ENCODE measurements at places on chromosomes 4 and X.

- no peak for DNase-seq
Observed at GRCh38 chr4:37279894-37280592, 35.5 kb downstream of the NWD2 start.

GRCh38 chrX:155266439-155266838 lies 2.1 kb upstream of the RAB39B start:
- no peak for DNase-seq

GRCh38 chrX:10781847-10782530 lies 161.6 kb upstream of the MID1 start:
- DNase-seq = no peak

- DNase-seq = no peak
Observed at GRCh38 chr4:18109676-18110075, 88.1 kb upstream of the LCORL start.
